Stimulated activated CD8-positive, alpha-beta memory T cell treated with anti-CD3 and anti-CD28 coated beads, Interleukin-4, amount 100 ng/mL, for 4 hours (primary cell): ENCODE measurements at places on chromosomes 2 and 18.

GRCh38 chr2:155178921-155179320, 480.4 kb downstream of the KCNJ3 start:
- DNase-seq, result no peak

GRCh38 chr2:42421157-42421485, 60.1 kb upstream of the COX7A2L start:
- DNase-seq, result no peak

DNA sequence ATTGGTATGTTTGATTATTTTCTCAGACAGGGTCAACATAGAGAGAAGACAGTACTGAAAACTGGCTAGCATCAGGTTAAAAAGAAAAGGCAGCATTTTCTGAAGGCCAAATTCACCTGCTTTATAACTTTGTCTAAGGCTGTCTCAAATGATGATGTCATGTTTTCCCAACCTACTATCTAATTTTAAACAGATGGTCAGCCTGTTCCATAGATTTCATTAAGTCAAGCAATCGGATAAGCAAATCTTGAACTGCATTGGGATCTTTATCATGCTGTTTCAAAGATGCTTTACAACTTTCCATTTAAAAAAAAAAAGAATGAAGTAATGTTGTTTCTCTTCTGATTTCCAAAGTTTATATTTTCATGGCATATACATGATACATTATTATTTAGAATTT, 56.3 kb upstream of the SPOPL start:
- no peak for DNase-seq

DNA sequence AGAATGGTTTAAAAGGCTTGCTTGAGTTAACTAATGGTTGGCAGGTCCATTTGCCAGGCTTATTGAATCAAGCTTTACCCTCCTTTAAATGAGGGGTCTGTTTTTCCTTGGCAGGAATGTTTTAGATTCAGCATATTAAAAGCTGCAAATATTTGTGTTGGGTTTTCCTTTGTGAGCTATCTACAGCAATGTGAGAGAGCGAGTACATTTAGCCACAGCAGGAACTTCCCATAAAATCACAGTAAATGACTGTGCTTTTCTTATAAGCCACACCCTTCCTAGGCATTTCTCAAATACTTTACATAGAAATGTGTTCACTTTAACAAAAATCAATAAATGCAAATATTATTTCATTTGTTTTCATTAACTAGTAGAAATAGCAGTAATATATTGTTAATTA, 23.9 kb downstream of the CALCRL start:
- no peak for DNase-seq

DNA sequence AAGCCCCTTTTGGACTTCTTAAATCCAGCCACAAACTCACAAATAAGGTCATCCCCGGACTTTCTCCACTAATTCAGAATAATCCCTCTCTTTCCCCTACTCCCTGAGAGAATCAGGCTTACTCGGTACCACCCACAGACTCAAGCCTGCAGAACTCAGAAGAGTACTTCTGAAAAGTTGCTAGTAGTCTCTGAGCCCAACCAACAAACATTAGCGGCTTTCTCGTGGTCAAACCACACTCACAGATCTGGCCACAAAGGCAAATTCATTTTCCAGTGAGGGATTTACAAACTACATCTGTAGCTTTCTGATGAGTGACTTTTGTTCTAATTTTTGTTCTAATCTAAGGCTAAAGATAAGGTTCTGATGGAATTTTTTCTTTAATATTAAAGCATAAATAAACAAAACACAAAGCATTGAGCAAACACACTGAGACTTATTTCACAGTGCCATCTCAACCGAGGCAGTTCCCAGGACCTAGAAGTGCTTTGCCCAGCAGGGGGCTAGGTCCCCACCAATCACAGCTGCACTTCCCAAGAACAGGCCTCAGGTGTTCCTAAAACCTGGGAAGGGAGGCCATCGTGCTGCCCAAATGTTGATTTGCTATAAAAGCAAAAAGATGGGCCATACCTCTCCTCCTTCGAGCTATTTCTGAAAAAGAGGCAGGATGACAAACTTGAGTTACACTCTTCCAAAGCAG, 110.7 kb downstream of the COLEC12 start:
- DNase-seq, result no peak

- no peak for DNase-seq
Measured at GRCh38 chr2:68330691-68331090, 10.9 kb upstream of the CNRIP1 start.

DNA sequence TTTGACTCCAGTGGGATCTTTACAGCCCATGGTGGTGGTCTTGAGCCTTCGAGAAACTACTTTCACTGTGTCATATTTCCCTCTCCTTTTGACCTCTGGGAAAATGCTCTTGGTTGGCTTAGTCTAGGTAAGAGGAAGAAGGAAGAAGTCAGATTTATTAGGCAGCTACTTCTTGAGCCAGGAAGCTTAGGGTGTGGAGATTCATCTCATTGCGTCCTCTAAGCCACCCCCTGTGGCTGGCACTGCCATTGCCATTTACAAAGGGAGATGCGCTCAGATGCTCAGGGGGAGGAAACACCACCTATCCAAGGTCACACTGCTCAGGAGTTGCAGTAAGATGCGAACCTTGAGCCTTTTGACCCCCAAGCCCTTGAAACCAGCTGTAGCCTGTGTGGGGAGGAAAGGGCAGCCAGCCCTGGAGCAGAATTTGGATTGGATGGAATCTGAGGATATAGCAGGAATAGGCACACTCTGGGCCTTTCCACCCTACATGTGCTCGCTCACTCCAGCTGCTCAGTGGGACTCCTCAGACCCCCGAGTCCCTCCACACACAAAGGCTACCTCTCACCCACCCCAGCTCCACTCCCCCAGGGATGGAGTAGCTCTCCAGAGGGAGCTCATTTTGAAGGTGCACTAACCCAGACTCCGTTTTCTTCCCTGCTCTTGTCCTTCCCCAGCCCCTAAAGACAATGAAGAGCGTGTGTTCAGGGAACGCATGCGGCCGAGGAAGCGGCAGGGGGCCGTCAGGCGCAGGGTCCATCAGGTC, 321.3 kb upstream of the EPAS1 start:
- no peak for DNase-seq

DNA sequence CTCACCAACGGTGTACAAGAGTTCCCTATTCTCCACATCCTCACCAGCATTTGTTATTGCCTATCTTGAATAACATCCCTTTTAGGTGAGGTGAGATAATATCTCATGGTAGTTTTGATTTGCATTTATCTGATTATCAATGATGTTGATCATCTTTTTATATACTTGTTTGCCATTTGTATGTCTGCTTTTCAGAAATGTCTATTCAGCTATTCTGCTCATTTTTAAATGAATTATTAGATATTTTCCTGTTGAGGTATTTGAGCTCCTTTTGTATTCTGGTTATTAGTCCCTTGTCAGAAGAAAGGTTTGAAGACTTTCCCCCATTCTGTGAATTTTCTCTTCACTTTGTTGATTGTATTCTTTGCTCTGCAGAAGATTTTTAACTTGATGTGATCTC, 695.5 kb upstream of the DDX18 start:
- DNase-seq, result no peak

GRCh38 chr18:58866066-58866772, 1.5 kb downstream of the ZNF532 start:
- no peak for DNase-seq

DNA sequence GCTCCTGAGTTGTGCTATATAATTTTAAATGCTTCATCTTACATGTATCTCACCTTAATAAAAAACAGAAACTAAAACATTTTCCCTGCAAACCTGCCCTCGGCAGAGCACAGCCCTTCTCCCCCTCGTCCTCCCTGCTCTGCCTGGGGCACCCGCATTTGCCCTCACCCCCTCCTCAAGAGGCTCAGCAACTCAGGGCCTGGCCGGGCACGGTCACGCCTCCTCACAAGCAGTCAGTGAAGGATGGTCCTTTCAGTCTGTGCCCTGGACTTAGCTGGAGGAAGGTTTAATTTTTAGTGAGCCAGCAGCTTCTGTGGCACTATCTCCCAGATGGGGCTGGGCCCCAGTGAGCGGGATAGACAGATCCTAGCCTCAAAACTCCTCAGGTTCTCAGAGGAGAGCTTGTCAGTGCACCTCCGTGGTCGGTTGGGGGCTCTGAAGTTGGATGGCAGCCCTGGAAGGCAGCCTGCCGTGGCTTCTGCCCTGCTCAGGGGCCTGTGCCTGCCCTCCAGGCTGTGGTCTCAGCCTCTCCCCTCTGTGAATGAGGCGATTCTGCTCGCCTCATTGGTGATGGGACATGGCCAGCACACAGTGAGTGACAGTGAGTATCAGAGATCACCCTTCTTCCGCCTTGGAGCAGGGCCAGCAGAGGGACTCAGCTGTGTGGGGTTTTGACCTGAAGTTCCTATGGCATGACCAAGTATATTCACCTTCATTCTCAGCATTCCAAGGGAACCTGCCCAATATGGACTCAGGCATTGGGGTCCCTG, 56.3 kb upstream of the AFF3 start:
- DNase-seq, result no peak

DNA sequence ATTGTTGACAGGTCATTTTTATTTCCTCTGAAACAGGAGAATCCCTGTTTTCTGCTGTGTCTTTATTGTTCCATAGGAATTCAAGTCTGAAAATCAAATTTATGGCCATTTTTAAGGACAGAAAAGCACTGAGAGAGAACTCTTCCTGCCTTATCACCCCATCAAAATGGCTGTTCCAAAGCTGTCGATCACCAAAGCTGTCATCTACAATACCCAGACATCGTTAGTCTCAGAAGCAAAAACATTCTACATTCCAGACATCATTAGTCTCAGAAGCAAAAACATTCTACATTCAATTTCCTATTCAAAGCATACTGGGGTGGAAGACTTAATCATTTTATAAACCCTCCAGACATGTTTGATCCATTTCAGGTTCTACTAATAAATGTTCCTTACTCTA, 44.4 kb downstream of the SCRN3 start:
- no peak for DNase-seq

GRCh38 chr2:47086571-47086970, 68.5 kb downstream of the STPG4 start:
- no peak for DNase-seq

DNA sequence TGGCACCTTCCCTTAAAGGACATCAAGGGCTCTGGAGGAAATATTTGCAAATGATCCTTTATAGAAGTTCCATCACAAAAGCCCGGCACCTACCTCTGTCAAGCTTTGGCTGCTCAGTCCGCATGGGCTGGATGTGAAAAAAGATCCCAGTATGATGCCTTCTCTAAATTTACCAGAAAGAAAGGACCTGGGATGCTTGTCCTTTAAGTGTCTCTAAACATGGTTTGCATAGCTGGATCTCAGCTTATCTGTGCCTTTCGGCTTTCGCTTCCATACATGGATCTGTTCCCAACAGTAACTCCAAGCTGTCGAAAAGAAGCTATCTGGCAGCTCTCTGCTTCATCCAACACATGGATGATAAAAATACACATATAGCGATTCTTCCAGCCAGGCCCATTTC, 60.4 kb upstream of the SLC8A1 start:
- no peak for DNase-seq

DNA sequence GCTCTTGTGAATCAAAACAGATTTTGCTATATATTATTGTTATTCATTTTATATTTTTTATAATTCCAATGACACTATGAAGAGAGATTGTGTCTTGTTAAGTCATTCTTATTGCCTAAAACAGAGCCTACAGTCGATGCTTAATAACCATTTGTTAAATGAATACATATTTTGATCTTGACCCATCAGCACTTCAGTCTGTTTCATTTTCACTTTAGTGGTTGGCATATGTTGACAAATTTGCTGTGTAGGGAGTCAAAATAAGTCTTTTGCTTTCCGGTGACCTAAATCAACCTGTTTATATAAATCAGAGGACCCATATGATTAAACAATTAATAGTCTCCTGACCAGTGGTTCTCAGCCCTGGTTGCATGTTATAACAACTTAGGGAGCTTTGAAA, 97.1 kb downstream of the TXNL1 start:
- no peak for DNase-seq

GRCh38 chr18:75054046-75054445, 154.9 kb downstream of the PTGR3 start:
- no peak for DNase-seq

- DNase-seq, result no peak
Measured at GRCh38 chr2:188952901-188953300, 21.3 kb upstream of the COL3A1 start.

GRCh38 chr18:63005306-63005705, 290.0 kb downstream of the PHLPP1 start:
- no peak for DNase-seq

- no peak for DNase-seq
Measured at GRCh38 chr18:72339976-72340375, 204.2 kb downstream of the CBLN2 start.

DNA sequence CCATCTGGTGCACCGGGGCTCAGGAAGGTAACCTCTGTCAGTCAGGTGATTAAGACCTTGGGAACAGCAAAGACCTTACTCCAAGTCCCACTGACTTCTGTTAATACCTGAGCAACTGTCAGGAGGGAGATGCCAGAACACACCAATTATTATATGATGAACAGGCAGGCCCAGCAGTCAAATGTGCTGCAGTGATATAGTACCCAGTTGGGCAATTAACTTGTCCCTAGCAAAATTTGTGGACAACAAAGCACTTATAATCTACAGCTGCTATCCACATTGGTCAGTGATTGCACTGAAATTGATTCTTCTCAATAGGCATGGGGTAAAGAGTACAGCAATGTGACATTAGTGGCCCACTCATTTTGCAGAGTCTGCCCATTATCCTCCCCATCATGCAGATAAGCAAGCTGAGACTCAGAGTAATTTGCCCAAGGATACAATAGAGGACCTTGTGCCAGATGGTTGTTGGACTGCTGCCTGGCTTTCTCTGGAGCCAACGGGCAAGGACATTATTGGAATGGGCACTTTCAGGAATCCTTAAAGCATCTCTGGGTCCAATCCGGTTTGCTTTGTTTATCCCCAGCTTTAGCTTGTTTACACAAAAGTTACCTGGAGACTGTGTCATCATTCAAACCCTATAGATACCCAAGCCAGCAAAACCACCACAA, 147.6 kb downstream of the CCBE1 start:
- no peak for DNase-seq

DNA sequence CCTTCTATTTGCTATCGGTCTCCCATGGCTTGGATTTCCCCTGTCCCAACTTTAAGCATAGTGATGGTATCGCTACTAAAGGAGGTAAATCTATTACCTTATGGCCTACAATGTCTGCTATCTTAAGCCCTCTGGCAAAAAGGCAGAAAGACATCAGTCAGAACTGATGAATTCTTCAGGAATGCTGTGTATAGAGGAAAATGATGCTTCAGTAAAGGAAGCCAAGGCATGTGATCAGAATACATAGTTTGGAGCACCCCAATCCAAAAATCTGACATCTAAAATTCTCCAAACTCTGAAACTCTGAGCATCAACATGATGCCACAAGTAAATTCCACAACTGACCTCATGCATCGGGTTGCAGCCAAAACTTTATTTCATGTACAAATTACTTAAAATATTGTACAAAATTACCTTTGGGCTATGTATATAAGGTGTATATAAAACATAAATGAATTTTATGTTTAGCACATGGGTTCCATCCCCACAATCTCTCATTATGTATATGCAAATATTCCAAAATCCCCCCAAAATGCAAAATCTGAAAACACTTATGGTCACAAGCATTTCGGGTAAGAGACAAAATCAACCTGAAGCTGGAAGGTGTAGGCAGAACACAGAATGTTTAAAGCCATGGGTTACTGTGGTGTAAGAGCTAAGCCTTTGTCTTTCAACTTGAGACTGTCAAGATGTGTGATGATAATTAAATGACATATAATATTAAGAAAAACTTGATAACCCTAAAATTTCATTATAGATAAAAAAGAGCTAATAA, 66.2 kb downstream of the CUL3 start:
- DNase-seq, result no peak
